Activated T-helper 9 cell treated with anti-CD3 and anti-CD28 coated beads, Interleukin-2, amount 50 U/mL, for 16 hours (primary cell): ENCODE measurements at places on chromosomes 12 and 14.

GRCh38 chr14:102084931-102085330, 1.9 kb downstream of the HSP90AA1 start:
- no peak for DNase-seq

DNA sequence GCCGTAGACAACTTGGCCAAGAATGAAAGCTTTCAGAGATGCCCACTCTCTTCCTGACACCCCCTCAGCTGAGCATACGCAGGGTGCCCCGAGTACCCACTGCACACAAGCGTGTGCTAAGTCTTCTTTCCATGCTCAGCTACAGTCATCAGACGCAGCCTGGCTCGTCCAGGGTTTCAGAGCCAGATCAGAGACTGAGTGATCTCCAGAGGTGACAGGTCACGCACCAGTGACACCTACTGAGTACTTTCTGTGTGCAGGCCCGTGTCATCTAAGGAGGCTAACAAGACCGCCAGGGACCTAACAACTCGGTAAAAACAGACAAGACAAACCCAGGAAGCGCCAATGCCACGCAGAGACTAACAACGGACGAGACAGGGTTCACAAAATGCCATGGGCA, 25.1 kb downstream of the STX2 start:
- DNase-seq, result no peak

- DNase-seq, result no peak
Observed at GRCh38 chr12:100632445-100632892, 59.0 kb downstream of the GAS2L3 start.

- DNase-seq, result no peak
Observed at GRCh38 chr12:52311285-52311648, 9.9 kb downstream of the KRT83 start.

DNA sequence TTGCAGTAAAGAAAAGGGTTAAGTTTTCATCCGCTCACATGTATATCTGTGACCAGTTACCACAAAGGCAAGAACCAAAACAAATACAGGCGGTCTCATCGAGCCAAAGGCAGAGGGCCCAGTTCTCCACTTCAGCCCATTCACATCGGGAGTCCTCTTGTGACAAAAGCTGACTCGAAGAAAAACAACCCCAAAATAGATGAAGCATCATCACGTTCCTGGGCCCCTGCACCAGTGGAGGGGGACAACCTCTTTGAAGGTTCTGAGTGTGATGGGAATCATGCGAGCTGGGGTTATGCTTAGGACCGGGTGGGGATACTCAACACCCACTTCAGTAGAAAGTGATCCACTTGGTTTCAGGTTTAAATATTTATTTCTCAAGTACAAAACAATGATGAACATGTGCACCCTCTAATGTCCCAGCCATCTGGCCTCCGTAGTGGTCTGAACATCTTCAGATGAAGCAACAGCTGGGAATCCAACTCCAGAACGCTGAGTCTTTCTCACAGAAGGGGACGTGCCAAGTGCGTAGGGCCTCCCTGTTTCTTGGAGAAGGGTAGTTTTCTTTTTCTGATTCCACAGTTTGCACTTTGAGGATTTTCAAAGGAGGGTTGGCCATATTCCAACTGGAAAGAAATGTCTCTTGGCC, 8.4 kb downstream of the GSC start:
- DNase-seq, result no peak

DNA sequence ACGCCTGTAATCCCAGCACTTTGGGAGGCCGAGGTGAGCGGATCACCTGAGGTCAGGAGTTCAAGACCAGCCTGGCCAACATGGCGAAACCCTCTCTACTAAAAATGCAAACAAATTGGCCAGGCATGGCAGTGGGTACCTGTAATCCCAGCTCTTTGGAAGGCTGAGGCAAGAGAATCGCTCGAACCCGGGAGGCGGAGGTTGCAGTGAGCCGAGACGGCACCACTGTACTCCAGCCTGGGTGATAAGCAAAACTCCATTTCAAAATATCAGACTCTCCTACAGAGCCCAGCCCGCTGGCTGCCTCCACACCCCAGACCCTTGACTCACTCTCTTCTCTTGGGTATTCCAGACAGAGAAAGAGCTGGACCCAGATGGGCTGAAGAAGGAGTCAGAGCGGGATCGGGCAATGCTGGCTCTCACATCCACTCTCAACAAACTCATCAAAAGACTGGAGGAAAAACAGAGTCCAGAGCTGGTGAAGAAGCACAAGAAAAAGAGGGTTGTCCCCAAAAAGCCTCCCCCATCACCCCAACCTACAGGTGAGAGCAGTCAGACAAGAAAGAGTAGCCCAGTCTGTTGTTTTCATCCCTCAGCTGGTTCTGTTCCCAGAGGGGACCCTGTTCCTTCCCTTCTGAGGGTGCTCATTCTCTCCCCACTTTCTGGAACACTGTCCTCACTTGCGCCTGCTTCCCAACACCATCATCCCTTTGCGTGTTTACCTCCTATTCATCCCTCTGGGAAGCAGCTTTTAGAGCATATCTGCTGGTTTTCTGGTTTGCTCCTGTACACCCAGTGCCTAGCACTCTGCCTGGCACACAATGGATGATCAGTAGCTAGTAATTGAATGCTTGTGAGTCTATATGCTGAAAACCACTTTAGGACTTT, 19.7 kb downstream of the AGAP2 start:
- DNase-seq, result no peak

- no peak for DNase-seq
Observed at GRCh38 chr14:67358924-67359774, 455 bp downstream of the ATP6V1D start.

- DNase-seq, result no peak
Observed at GRCh38 chr12:52279422-52280318, 5.2 kb downstream of the KRT86 start.

DNA sequence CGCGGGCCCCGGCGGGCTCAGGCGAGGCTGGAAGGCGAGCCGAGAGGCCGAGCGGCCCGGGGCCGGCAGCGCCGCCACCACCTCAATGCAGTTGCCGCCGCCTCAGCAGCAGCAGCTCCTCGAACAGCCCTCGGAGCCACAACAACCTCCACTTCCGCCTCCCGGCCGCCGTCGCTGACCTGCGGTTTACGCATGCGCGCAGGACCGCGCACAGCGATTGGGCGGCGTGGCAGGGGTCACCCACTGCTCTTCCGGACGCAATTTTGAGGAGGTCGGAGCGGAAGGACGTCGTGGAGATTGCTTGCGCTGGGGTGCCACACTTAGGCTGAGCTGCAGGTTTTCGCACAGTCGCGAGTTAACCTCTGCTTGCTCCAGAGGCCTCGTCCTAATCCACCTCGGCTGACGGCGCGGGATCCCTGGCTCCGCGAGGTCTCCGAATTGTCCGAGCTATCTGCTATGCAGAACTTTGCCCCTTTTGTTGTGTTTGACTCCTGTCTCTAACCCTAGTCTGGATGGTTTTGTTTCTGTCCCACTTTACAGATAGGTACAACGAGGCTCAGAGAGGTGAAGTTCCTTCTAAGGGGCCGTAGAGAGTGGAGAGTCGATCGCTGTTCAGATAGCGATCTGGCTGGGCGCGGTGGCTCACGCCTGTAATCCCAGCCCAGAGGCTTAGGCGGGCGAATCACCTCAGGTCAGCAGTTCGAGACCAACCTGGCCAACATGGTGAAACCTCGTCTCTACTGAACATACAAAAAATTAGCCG, at the start of the genes ACAD10 and BRAP:
Gene ACAD10, plus strand, starts transcription at position 243 of the 763 bp plus-strand sequence. CDS start 6,657 bp downstream, outside the sequence.
Gene BRAP, minus strand, starts transcription at position 146 of the 763 bp plus-strand sequence. CDS start 164 bp downstream, outside the sequence.
- peak; percentile 87 for DNase-seq

GRCh38 chr14:81743605-81744004, 210.0 kb upstream of the SEL1L start:
- no peak for DNase-seq

- no peak for DNase-seq
Observed at GRCh38 chr12:115697340-115697739, 580.2 kb downstream of the MED13L start.

- DNase-seq, result no peak
Observed at GRCh38 chr14:98364961-98365360, 907.0 kb downstream of the BCL11B start.

DNA sequence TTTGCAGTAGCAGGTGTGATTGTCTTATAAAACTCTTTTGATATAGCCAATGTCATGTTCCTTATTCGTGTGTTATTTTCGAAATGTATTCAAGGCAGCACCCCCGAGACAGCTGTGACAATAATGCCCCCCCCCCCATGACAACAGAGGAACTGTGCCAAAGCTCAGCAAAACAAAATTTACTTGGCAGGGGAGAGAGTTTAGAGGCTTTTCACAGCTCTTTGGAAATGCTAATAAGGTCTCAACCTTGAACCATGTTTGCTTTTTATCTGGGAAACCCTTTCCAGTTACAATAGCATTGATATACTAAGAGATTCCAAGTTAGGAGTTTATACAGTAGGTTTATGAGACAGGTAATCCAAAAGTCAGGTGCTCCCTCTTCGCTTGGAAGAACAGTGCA, 56.4 kb upstream of the USP44 start:
- no peak for DNase-seq

DNA sequence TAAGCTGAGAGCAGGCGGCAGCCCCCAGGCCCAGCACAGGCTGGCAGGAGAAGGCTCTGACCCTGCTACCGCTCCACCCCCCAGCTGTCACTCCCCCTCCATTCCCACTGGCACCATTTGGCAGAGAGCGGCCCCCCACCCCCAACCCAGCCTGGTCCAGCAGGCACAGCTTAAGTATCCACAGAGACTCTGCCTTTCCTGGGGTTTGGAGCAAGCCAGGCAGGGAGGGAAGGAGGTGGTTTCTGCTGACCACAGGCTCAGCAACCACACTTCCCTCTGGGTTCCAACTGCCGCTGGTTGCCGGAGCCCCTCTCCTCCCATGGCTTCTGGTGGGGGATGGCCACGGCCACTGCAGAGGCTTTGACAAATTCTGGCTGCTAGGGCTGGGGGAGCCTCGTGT, 30.5 kb upstream of the CCND2 start:
- no peak for DNase-seq

DNA sequence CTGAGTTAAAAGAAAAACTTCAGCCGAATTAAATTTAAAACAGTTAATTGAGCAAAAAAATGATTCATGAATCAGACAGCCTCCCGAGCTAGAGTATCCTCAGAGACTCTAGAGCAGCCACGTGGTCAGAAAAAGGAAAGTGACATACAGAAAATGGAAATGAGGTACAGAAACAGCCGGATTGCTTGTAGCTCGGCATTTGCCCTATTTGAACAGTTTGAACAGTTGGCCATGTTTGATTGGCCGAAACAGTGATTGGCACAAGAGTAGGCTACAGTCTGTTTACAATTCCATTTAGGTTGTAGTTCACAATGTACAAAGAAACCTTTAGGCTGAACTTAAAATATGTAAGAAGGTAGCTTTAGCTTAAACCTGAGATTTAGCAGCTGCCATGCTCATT, 12.9 kb upstream of the OXA1L start:
- DNase-seq, result no peak

DNA sequence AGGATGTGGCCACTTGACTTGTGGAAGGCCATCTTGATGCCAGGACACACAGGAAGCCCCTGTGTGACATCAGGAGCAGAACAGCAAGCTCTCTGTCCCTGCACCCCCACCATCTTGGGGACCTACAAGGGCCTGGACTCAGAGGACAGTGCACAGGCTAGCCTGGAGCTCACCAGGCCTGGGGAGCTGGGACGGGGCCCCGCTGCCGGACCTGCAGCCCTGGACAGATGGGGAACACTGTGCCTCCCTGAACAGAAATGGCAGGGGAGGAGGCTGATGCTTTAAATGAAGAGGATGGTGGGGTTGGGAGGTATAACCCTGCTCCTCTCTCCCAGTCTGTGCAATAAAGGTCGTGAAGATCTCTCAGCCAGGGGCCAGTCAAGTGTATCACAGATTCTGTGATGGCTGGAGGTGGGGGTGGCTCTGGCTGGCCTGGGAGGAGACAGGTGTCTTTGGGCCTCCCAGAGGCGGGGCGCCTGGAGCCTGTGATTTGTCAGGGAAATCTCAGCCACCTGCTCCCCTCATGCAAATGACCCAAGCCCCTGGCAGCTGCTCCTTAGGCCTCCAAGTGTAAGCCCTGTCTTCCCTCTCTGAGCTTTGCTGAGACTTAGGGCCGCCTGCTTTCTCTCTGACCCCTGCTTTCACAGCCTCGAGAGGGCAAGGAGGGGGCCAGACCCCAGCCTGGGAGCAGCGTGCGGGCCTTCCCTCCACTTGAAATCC, 1.1 kb upstream of the GNB3 start:
- DNase-seq, result no peak

GRCh38 chr14:102917056-102917385, 5.4 kb upstream of the AMN start:
- no peak for DNase-seq

DNA sequence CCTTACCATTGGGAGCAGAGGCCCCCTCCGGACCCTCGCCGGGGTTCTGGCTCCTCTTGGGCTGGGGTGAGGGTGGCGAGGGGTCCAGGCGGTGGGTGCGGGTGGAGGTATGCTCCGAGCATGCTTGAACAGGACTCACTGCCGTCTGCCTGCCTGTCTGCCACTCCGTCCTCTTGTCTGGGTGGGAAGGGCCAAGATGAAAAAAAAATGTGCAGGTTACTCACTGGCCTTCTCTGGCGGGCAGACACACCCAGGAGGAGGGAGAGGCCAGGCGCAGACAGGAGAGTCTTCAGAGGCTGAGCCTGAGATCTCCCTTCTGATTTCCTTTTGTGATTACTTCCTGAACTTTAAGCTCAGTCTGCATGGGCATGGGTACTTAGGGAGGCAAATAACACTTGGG, 76.1 kb downstream of the STON2 start:
- no peak for DNase-seq

DNA sequence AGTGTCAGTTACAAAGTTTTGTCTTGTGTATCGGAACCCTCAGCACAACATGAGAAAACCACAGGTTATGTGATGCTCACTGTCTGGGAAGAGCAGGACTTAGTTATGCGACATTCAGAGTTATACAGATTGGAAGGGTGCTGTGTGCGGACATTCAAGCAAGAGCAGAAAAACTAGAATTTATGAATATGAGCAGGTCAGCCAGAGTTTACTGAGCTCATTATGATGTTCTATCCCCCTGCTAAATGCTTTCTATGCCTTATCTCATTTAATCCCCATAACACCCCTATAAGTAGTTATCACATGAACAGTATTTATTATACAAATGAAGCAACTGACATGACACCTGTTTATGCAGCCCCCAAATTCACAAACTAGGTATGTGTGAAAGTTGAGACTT, 1083.2 kb downstream of the FLRT2 start:
- no peak for DNase-seq

- no peak for DNase-seq
Observed at GRCh38 chr12:127238107-127238506, 1028.9 kb upstream of the TMEM132C start.
